ENCODE measurements at places on chromosomes 2 and 18. TPM values are rescaled to one million over a fixed set of nuclear protein-coding genes. Genes with fewer than 3 reads are reported as not detected.

MYO3B gene
- total RNA-seq = 0.15 TPM

- DNase-seq = no peak
These were observed 19.8 kb downstream of the ADD2 start for GRCh38 chr2:70748002-70748784.

DNA sequence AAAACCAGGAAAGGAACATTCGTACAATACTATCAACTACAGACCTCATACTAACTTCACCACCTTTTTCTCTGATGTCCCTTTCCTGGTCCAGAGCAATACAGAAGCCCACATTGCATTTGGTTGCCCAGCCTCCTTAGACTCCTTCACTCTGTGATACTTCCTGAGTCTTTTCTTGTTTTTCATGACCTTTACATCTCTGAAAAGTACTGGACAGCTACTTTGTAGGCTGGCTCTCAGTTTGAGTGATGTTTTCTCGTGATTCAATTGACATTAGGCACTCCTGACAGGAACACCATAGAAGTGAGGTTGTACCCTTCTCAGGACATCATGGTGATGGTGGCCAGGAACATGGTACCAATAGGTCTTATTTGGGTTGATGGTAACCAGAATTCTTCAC is 185.9 kb upstream of the SLC39A10 start:
- no peak for DNase-seq

DNA sequence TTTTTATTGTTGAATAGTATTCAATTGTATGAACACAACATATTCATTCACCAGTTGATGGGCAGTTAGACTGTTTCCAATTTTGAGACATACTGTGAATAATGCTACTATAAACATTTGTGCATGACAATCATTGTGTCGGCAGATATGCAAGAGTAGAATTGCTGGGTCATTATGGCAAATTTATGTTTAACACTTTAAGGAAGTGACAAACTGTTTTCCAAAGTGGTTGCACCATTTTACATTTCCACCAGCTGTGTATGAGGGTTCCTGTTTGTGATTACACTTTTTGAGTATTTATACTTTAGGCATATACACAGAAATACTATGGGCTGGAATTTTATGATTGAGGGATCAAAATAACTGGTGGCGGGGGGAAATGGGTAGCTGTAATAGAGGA is 61.2 kb downstream of the MAP4K3 start:
- DNase-seq = no peak

DNA sequence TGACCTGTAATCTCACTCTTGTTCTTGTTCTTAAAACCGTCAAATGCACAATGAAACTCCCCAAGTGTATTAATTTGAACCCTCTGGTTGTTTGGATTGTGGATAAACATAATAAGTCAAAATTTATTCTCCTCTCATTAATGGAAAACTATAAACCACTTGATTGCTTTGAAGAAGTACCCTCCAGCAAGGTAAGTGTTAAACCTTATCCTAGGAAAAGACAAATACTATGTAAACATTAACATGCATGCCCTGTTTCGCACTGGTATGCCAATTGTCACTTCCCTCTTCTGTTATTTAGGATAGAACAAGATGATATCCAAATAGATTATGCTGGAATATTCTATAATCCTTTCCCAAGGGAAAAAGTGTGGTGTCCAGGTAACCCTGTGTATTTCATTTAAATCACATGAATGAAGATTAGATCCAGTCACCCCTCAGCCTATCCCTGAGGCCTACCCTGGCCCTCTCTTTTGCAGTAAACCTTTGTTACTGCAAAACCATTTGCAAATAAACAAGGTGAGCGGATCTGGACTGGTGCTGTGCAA is 1.3 kb downstream of the ADI1 start:
- DNase-seq = no peak
